ENCODE measurements at places on chromosomes 2 and 18.

- DNase-seq = no peak
Measured at GRCh38 chr2:11923935-11924334, 177.5 kb downstream of the LPIN1 start.

- DNase-seq = no peak
Measured at GRCh38 chr18:8133888-8134287, 475.3 kb upstream of the RAB12 start.

DNA sequence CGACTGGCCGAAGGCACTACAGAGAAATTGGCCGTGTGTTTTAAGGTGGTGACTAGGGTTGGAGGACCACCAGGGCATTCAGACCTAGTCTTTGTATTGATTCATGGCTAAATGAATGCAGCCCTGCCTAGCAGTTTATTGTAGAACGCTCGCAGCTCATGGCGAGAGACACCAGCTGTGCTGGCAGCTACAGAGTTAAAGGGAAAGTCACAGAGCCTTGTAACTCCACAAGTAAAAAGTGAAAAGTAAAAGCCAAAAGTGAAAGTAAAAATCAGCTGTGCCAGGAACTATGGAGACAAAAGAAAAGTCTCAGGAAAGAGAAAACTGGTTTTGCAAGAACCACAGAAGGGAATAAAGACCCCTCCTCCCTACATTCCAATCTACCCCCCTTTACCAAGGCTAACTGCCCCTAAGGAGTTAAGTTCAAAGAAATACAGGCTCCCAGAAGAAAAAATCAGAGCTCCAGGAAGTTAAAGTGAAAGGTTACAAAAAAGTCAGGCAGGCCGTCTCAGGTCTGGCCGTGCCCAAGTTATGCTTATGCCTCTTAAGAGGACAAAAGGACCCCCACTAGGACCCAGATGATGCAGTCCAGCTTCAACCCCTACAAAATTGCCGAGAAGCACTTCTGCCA is 46.4 kb upstream of the SELENOI start:
- peak; percentile 25 for DNase-seq

DNA sequence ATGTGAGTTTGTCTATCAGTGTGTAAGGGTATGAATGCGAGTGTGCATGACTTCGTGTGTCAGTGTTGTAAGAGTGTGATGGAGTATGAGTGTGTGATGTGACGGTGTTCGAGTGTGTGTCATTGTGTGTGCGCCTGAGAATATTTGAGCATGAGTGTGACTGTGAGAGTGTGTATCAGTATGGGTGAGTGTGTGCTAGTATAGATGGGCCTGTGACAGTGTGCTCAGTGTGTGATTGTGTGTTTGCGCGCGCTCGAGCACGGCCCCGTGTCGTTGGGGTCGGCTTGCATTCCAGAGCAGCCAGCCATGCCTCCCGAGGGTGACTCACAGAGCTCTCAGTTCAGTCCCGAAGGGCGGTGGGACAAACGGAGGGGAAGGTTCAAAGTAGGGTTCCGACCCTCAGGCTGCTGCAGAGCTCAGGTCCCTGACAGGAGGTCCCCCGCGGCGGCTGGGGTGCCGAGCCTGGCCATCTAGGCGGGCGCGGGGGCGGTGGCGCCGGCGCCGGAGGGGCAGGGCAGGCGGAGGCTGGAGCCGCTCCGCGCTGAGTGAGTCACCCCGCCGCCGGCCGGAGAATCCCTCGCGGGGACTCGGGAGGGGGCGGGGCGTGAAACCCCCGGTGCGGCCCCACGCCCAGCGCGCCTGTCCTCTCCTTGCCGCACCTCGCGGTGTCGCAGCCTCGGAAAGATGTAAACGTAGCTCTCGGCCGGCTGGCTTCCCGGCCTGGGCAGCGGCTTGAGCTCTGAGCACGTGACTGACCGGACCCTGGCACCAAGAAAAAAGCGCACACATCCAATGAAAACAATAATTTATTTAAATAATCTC is 3.8 kb downstream of the DLX2 start:
- no peak for DNase-seq

DNA sequence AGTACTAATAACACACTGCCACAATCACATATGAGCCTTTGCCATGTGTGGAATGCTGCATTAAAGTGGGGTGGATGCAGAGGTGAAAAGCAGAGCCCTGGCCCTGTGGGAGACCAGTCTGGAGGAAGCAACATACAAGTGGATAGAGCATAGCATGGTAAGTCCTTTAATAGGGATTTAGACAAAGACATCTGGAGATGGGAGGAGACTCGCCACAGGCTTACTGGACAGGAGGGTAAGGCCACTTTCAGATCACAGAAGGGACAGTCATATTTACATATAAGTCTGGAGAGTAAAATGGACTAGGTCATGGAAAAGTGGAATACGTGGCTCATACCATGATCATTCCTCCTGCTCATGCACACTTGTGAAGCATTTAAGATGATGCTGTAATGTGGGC is 84.3 kb downstream of the PPP1R1C start:
- DNase-seq = no peak

DNA sequence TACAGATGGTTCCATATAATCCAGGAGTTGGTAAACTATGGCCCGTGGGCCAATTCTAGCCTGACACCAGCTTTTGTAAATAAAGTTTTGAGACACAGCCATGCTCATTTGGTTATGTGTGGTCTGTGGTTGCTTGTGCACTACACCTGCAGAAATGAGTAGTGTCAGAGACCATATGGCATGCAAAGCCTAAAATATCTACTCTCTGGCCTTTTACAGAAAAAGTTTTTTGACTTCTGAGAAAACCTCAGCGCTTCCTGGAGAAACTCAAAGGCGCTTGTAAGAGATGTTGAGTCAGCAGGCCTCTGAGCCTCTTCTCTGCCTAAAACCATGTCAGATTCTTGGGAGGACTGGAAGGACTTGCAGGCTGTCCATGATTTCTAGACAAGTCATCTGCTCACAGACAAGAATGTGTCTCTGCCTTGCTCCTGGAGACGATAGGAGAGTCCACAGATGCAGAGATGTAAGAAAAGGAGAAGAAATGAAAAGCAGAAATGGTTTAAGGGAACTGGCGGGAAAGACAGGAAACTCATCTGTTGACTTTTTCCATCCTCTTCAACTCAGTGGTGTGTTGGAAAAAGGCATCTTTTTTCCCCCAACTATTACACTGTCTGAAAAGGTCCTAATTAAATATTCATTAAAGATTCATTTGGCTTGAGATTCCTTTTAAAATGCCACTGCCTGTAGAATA is 5.2 kb downstream of the TTC39C start:
- DNase-seq = peak; percentile 93

DNA sequence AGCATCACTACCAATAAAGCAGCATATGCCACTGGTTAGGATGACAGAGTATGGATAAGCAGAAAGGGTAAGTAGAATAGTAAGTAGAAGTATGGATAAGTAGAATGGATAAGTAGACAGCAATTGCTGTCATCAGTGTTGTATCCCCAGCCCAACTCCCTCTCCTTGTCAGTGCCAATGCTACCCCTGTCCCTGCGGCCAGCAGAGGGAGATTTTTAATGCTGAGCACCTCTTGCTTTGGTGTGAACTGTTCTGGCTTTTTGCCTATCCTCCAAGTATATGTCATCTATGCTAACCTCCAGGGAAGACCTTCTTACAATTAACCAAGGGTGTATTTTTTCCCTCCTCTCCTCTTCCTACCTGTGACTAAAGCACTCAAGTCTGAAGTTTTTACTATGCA is 136.7 kb upstream of the SPHKAP start:
- no peak for DNase-seq

DNA sequence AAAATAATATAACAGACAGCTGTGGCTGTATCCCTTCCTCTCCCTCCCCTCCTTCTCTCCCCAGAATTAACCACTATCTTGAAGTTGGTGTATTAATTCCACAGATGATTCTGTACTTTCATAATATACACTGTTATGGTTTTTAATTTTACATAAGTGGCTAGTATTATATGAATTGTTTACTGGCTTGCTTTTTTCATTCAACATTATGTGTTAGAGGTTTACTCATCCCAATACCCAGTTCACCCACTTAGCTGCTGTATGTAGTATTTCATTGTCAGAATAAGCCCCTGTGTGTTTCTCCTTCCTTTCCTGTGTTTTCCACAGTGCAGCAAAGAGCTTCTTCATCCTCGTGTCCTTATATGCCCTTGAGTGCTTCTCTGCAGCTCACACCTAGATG is 75.6 kb upstream of the B3GNT7 start:
- no peak for DNase-seq

GRCh38 chr18:61992285-61992684 is 99.5 kb upstream of the RNF152 start:
- DNase-seq = no peak

DNA sequence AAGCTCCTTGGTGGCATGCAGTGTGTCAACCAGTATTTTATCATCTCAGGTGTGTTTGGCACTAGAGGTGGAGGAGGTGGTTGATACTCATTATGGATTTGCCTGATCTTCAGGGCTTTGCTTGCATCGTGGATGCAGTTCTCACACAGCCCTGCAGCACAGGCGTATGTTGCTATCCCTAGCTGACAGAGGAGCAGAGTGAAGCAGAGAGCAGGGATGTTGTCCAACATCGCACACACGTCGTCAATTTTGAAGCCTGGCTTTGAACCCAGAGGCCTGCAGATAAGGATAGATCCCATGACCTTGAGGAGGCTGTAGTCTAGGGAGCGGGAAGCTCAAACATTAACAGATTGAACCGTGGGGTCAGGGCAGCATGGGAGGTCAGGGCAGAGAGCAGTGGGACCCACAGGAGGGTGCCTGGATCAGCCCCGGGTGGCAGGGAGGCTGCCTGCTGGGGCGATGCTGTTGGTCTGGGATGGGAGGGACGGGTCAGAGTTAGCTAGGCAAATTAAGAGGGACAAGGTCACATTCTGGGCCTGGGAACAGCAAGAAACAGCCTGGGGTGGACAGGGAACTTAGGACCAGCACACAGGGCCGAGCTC is 4.2 kb downstream of the RNF144A start:
- no peak for DNase-seq

DNA sequence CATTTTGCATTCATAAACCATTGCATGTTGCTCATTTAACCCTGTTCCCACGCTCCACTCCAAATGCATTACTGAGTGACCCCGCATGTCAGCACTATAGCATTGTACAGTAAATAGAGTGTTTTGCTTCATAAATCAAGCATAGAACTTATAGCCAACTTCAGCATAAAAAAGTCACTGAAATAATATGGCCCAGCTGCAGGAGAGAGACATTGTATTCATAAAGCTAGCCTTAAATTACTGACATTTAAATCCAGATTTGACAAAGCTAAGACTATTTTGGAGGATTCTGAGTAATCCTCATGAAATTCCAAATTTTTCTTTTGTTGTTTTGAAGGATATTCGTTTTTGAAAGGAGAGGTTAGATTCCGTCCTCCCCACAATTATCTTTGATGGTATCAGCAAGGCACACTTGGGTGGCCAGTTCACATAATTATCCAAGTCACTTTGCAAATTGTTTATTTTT is 320.9 kb upstream of the TCF4 start:
- DNase-seq = no peak

DNA sequence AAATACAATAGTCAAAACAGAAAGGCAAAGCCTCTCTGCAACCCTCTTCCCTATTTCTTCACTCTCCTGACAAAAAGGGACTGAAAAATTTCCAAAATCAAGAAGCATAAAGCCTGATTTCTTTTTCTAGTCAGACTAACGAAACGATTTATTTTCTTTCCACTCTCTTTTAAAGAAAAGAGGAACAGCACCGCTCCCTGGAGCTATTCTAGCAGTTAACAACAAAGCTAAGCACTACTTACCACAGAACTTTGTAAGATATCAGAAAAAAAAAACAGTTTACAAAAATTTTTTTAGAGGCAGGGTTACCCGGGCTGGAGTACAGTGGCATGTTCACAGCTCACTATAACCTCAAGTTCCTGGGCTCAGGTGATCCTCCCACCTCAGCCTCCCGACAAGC is 14.4 kb upstream of the FHL2 start:
- no peak for DNase-seq

GRCh38 chr2:188664951-188665595 is 309.1 kb upstream of the COL3A1 start:
- DNase-seq = no peak

- peak; percentile 71 for DNase-seq
Measured at GRCh38 chr2:234273887-234274584, 222.8 kb downstream of the ARL4C start.

- no peak for DNase-seq
Measured at GRCh38 chr18:3689986-3690763, 240.2 kb downstream of the TGIF1 start.

- DNase-seq = no peak
Measured at GRCh38 chr2:16654833-16655444, 10.7 kb downstream of the CYRIA start.

- no peak for DNase-seq
Measured at GRCh38 chr2:26905341-26906198, 57.6 kb downstream of the DPYSL5 start.

GRCh38 chr2:235654103-235654813 is 160.4 kb downstream of the AGAP1 start:
- no peak for DNase-seq

- DNase-seq = no peak
Measured at GRCh38 chr2:21415234-21415633, 291.5 kb downstream of the TDRD15 start.

- no peak for DNase-seq
Measured at GRCh38 chr18:48942086-48942485, 8.7 kb downstream of the SMAD7 start.

GRCh38 chr2:239814116-239814860 is 210.9 kb downstream of the NDUFA10 start:
- DNase-seq = no peak

GRCh38 chr18:3211236-3211992 is 8.4 kb downstream of the MYOM1 start:
- DNase-seq = no peak

GRCh38 chr18:35386600-35387100 is 9.5 kb upstream of the ZNF396 start:
- peak; percentile 80 for DNase-seq

DNA sequence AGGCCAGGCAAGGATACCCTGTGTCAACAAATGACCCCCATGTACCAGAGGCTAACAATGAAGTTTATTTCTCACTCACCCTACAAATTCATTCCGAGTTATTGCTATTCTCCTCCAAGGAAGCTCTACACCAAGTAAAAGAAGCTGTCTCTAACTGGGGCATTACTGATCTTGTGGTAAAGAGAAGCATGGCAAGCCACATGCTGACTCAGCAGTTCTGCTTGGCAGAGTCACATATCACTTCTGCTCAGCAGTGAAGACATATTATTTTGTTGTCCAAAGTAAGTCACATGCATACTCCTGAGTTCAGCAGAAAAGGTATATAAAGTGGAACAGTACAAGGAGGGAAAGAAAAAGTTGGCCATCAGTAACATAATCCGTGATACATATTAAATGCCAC is 315.8 kb downstream of the GULP1 start:
- no peak for DNase-seq

GRCh38 chr18:69968039-69968438 is 20.4 kb upstream of the CD226 start:
- no peak for DNase-seq

GRCh38 chr2:162050513-162050961 is 23.5 kb downstream of the DPP4 start:
- no peak for DNase-seq

GRCh38 chr2:24076849-24077534 is 866 bp upstream of the SF3B6 start:
- DNase-seq = no peak

- no peak for DNase-seq
Measured at GRCh38 chr18:8980918-8981317, 121.6 kb upstream of the NDUFV2 start.
